ENCODE measurements at places on chromosomes 3 and 15.

DNA sequence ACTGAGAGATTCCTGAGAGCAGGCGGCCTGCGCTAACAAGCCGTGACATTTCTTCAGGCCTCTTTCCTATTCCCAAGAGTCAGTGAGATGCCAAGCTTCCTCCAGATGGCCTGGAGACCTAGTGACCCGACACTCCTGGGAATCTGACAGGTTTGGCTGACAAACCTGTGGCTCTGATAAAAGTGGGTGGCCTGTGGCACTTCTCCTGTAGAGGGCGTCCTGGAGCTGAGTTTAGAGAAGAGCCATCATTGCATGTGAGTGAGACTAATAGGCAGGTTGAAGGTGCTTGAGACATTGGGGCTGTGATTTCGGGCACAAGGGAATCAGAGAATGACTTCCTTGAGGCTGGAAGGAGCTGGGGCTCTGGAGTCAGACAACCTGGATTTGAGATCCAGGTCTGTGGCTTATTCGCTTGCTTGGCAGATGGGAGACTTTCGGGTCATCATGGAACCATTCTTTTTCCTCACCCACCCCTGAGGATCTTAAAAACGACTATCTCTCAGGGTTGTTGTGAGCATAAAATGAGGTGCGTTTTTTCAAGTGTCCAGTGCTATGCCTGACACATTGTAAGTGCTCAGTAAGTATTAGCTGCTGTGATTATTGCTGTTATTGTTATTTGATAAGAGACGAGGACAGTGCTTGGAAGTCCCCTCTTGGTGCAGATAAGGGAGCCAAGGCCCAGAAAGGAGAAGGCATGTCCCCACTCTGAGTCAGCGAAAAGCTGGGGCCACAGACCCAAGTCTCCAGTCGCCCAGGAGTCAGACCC lies 77.2 kb downstream of the SCN10A start:
- no peak for DNase-seq

GRCh38 chr3:173863551-173863950 lies 466.0 kb downstream of the NLGN1 start:
- no peak for DNase-seq

GRCh38 chr3:69063636-69064035 lies 11.5 kb upstream of the TMF1 start:
- no peak for DNase-seq

- DNase-seq: no peak
Measured at GRCh38 chr15:81309647-81310450, 14.1 kb downstream of the STARD5 start.

GRCh38 chr15:39238443-39238842 lies 342.4 kb upstream of the THBS1 start:
- DNase-seq: no peak

DNA sequence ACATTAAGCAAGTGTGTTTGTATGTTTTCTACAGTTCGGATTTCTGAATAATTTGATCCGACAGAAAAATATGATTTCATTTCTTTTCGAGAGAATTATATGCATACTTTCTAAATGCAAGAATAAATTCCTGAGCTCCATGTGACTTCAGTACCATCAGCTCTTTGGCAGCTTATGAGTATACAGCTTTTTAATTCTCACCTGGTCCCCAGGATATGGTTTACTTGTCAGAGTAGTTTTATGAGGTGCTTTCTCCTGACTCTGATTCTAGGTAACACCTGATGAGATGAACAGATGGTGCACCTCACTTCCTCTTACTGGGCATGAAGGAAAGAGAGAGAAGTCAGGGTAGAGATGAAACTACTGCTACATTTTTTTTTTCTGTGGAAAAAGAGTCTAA lies 3.1 kb downstream of the HGD start:
- DNase-seq: no peak

- DNase-seq: no peak
Measured at GRCh38 chr3:185406121-185406620, 43.2 kb downstream of the MAP3K13 start.

DNA sequence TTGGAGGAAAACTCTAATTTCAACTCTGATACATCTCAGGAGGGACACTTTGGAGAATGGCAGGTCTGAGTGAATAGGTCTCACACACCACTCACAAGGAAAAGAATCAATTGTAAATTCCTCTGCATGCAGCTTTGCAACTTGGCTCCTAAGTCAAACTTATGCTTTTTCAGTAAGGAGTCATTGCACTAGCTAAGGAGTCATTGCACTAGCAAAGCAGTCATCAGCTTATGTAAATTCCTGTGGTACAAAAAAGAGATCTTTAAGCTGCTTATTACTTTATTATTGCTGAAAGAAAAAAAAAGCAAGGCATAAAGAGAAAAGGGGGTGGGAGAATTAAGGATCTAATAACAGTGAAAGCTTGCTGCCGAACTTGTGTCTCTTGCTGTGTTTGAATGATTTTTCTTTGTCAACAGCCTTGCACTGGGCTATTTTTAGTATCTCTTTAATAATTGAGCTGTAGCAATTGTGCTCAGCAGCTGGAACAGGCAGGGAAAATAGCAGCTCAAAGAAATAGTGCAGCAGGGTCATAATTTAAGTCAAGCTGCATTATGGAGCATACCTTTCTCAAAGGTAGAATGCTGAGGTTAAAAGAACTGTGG lies 154.3 kb upstream of the ARPP21 start:
- DNase-seq: no peak

DNA sequence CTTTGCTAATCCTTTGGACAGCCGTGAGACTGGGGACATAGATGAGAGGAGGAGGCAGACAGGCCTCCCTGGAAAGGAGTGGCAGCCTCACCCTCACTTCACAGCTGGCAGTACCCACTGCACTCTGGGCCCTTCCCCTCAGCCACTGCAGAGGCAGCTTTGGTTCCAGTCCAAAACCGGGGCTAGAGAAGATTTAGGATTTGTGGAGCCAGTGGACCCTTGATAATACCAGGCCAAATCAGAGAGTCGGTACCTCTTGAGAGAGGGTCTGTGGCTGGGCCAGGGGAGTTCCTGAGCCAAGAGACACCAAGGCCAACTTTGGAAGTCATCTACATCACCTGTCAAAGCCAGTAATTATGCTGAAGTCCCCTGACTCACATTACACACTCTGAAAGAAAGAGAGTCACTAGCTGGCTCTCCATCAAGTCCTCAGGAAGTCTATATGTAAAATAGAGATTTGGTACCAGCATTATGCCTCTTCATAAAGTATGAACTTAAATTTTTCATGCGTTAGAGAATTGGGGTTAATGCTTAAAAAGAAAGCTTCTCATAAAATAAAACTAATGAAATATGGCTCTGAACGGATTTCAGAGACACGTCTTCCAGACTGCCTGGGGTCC lies 244.1 kb upstream of the SEMA6D start:
- DNase-seq: no peak

DNA sequence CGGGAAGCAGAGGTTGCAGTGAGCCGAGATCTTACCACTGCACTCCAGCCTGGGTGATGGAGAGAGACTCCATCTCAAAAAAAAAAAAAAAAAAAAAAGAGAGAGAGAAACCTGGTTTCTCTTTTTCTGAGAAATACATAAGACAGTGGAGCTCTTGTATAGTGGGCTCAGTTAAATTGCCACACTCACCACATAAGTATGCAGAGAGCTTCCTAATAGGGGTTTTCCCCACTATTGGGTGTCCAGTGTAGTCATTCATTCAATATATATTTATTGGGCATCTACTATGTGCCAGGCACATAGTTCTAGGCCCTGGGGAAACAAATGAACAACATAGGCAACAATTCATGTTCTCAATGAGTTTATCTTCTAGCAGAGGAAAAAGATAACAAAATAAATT lies 48.9 kb upstream of the FMN1 start:
- peak; percentile 45 for DNase-seq

DNA sequence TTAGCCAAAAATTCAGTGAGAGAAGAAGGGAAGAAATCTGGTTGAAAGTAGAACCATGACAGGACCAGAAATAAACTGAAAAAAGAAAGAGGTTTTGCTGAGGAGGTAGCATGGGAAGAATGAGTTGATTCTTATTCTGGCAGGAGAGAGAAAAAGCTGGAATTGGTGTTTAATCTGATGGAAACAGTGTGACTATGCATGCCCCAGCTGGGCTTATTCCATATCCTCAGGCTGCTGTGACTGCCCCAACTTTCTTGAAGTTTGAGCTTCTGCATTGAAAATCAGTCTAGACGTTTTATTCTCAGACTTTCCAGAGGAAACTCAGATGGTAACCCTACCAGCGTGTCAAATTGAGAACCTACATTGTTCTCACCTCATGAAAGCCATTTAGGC lies 352.5 kb upstream of the DCBLD2 start:
- no peak for DNase-seq

- no peak for DNase-seq
Measured at GRCh38 chr3:126022741-126023359, 53.9 kb downstream of the ROPN1B start.

GRCh38 chr15:59371458-59372351 lies 966 bp downstream of the MYO1E start:
- no peak for DNase-seq

DNA sequence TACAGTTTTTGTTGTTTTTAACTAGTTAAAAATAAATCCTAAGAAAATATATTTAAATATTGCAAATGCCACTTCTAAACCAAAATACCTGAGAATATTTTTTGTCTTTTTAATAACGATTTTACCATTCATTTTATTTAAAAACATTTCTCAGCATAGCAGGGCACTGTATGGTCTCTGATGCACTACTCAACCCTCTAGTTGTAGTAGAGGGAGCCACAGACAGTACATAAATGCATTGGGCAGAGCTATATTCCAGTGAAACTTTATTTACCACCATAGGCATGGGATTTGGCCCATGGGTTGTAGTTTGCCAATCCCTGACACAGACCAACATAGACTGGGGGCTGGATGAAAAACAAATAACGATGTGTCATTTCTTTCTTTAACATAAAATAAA lies 214.4 kb upstream of the UBE2E1 start:
- DNase-seq: no peak

DNA sequence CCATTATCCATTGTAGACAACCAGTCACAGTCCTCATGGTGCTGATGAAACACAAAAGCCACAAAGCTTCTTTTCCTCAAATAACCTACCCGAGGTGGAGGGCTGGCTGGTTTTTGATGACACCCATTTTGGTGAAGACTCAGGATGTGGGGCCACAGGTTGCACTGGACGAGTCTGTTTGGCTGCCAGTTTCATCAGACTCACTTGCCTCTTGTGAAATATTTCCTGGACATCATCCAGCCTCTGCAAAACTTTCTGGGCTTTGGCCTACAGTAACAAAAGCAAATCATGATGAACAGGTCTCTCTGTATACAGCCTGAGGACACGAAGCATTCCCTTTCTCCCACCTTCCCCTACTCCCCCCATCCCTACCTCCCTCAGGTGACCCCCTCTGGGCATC lies 42.2 kb downstream of the B3GNT5 start:
- no peak for DNase-seq

GRCh38 chr3:56086355-56086754 lies 381.9 kb downstream of the ERC2 start:
- no peak for DNase-seq

- DNase-seq: no peak
Measured at GRCh38 chr3:113606539-113607218, 74.3 kb downstream of the SIDT1 start.
